Naive B cell (primary cell): ENCODE measurements at places on chromosomes 7 and 10.

DNA sequence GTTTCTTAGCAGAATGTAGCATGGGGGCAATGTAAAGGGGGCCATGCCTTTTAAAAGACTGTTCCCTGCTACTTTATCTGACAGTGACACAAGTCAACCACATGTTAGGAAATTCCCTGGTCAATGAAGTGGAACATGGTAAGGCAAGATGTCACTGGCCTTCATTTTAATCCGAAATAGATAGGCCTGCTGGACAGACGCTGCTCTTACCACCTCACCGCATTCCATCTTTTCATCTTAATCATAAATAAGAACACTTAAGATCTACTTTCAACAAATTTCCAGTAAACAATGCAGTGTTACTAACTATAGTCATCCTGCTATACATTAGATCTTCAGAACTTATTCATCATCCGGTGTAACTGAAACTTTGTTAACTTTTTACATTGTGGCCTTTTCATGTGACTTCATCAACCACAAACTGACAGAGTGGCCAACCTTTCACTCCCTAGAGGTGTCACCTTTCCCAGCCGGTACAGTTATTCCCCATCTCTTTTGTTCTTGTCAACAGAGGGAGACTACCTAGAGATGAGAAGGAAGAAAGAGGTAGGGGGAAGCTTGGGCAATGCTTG lies 15.6 kb downstream of the ASB4 start:
- peaks cover 5% of the 10 kb centered on the region for H3K27me3 ChIP-seq
- no peaks in the 10 kb centered on the region for H3K36me3 ChIP-seq
- DNase-seq, result no peak
- H3K4me1 ChIP-seq, result no peaks in the 10 kb centered on the region
- peak overlapping the region; percentile 68 for H3K27ac ChIP-seq

- no peaks in the 10 kb centered on the region for H3K4me1 ChIP-seq
- no peak overlapping the region for H3K4me3 ChIP-seq
- peaks cover 28% of the 10 kb centered on the region for H3K27me3 ChIP-seq
- H3K27ac ChIP-seq, result no peak overlapping the region
Observed at GRCh38 chr10:77692782-77693181, 55.2 kb upstream of the KCNMA1 start.

- no peak for DNase-seq
- H3K27me3 ChIP-seq, result peaks cover 18% of the 10 kb centered on the region
- no peaks in the 10 kb centered on the region for H3K4me1 ChIP-seq
Observed at GRCh38 chr10:75461672-75462649, 30.5 kb downstream of the LRMDA start.

DNA sequence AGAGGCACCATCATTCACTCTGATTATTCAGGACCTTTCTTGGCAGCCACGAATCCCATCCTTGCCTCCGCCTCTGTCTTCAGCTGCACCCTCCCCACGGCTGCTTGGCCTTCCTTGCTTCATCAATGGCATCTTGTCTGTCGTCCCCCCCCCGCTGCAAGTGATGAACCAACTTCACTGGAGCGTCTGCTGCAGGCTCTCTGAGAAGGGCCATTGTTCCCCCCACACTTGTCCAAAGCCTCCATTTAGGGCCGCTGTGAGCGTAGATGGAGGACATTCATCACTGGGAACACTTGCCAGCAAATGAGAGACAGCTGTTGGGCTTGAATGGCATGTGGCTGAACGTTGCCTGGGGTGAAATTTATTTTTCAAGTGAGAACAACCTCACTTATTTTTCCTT lies 20.1 kb downstream of the AFAP1L2 start:
- peaks cover 26% of the 10 kb centered on the region for H3K27me3 ChIP-seq
- no peaks in the 10 kb centered on the region for H3K4me1 ChIP-seq
- no peak overlapping the region for H3K27ac ChIP-seq
- H3K4me3 ChIP-seq, result no peak overlapping the region
- H3K36me3 ChIP-seq, result no peaks in the 10 kb centered on the region

GRCh38 chr7:30790356-30790755 lies 19.1 kb downstream of the MINDY4 start:
- no peak for DNase-seq
- H3K27ac ChIP-seq, result no peak overlapping the region
- H3K4me1 ChIP-seq, result no peaks in the 10 kb centered on the region
- H3K4me3 ChIP-seq, result no peak overlapping the region
- H3K36me3 ChIP-seq, result no peaks in the 10 kb centered on the region
- no peaks in the 10 kb centered on the region for H3K27me3 ChIP-seq

GRCh38 chr7:36208997-36209813 lies 56.2 kb downstream of the EEPD1 start:
- H3K27ac ChIP-seq, result no peak overlapping the region
- no peaks in the 10 kb centered on the region for H3K27me3 ChIP-seq
- H3K4me1 ChIP-seq, result no peaks in the 10 kb centered on the region
- no peak overlapping the region for H3K4me3 ChIP-seq
- no peaks in the 10 kb centered on the region for H3K36me3 ChIP-seq

- H3K27ac ChIP-seq, result no peak overlapping the region
- H3K4me1 ChIP-seq, result peaks cover 35% of the 10 kb centered on the region
- DNase-seq, result no peak
- no peaks in the 10 kb centered on the region for H3K27me3 ChIP-seq
- no peak overlapping the region for H3K4me3 ChIP-seq
Observed at GRCh38 chr7:138036135-138036534, 34.2 kb upstream of the CREB3L2 start.

GRCh38 chr7:121237601-121238000 lies 91.2 kb upstream of the WNT16 start:
- H3K4me3 ChIP-seq, result no peak overlapping the region
- H3K27me3 ChIP-seq, result no peaks in the 10 kb centered on the region
- H3K36me3 ChIP-seq, result peaks cover 16% of the 10 kb centered on the region
- peaks cover under 1% of the 10 kb centered on the region for H3K4me1 ChIP-seq
- DNase-seq, result no peak

DNA sequence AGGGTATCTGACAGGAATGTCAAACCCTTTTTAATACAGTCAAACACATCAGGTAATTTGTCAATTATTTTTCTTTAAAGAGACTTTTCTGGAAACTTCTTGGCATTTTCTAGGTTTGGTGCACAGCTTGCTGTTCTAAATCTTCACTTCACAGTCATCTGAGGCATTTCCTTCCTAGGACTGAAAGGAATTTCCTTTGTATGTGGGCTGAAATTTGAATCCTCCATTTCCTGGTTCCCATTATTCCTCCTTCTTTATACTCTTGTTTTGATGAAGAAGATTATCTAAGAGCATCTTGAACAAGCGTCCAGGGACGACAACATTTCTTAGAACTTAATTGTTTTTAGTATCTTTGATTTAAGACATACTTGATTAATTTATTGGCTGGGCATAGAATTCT lies 24.9 kb downstream of the CALD1 start:
- H3K27me3 ChIP-seq, result no peaks in the 10 kb centered on the region
- no peaks in the 10 kb centered on the region for H3K36me3 ChIP-seq
- no peak overlapping the region for H3K27ac ChIP-seq

DNA sequence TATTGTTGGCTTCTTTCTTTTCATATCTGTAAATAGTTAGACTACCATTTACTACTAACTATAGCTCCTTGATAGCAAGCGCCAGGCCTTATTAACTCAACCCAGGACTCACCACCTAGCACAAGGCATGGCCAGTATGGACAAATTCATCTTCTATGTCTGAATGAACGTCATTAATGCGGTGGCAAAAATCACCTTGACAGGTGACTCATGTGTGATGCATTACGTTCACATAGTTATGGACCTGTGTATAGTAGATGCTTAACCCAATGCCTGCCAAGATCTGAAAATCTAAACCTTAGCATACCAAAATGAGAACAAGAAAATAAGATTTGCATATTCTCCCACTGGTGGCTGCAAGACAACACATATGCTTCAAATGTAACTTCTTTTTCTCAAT lies 300.8 kb downstream of the PARD3 start:
- no peak for DNase-seq
- H3K4me3 ChIP-seq, result no peak overlapping the region
- no peaks in the 10 kb centered on the region for H3K27me3 ChIP-seq

- no peak overlapping the region for H3K4me3 ChIP-seq
- H3K27ac ChIP-seq, result no peak overlapping the region
- no peaks in the 10 kb centered on the region for H3K36me3 ChIP-seq
- H3K27me3 ChIP-seq, result peaks cover 57% of the 10 kb centered on the region
- DNase-seq, result no peak
Observed at GRCh38 chr7:155066417-155066950, 3.6 kb upstream of the HTR5A start.

GRCh38 chr10:126736727-126737126 lies 66.2 kb upstream of the C10orf90 start:
- H3K27me3 ChIP-seq, result no peaks in the 10 kb centered on the region
- H3K36me3 ChIP-seq, result no peaks in the 10 kb centered on the region
- no peak overlapping the region for H3K27ac ChIP-seq
- no peak for DNase-seq
- H3K4me1 ChIP-seq, result no peaks in the 10 kb centered on the region

GRCh38 chr10:16063350-16063749 lies 203.0 kb upstream of the MINDY3 start:
- DNase-seq, result no peak
- no peaks in the 10 kb centered on the region for H3K36me3 ChIP-seq
- H3K27ac ChIP-seq, result no peak overlapping the region
- no peaks in the 10 kb centered on the region for H3K4me1 ChIP-seq

DNA sequence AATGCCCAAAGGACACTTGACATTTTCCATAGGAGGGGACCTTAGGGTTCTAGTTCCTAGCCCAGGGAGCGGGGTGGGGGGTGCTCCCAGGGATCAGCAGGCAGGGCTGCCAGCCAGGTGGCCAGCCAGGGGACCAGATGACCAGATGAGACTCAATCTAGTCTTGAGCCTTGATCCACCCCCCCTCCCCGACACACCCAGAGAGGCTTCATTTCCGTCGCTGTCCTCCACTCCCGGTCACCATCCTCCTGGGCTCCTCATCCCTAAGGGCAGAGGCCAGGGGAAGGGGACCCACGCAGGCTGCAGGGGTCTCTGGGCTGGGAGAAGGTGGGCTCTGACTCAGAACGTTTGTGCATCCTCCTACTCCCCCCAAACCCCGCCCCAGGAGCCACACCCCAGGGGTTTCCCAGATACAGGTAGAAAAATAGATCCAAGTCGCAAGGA lies 1.0 kb downstream of the STX1A start:
- peak overlapping the region; percentile 71 for H3K4me3 ChIP-seq
- H3K4me1 ChIP-seq, result peaks cover 21% of the 10 kb centered on the region
- no peak overlapping the region for H3K27ac ChIP-seq
- DNase-seq, result no peak
- peaks cover 50% of the 10 kb centered on the region for H3K27me3 ChIP-seq
- no peaks in the 10 kb centered on the region for H3K36me3 ChIP-seq

DNA sequence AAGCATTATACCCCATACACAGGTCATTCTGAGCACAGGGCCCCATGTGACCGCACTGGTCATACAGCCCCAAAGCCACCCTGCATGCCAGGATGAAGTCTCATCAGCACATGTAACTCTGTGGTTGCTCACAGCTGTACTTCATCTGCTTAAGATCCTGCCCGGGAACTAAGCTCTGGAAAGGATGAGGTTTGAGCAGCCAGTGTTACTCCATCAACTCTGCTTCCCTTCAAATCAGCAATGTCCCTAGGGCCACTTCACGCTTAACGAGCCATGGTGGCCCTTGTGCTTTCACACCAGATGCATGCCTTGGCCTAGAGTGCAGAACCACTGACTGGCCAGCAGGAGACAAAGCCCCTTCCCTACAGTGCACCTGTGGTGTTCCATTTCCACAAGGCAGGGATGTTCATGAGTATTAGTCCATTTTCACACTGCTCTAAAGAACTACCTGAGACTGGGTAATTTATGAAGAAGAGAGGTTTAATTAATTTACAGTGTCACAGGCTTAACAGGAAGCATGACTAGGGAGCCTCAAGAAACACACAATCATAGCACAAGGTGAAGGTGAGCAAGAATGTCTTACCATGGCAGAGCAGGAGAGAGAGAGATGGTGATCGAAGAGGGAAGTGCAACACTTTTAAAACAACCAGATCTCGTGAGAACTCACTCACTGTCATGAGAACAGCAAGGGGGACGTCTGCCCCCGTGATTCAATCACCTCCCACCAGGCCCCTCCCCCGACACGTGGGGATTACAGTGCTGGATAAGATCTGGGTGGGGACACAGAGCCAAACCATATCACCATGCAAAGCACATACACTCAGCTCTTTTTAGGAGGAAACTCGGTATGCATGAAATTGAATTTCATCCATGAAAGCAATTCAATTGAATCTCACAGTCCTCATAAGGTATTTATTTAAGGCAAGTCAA lies 149.0 kb upstream of the CDCA7L start:
- no peak for DNase-seq
- peaks cover 15% of the 10 kb centered on the region for H3K27me3 ChIP-seq
- no peaks in the 10 kb centered on the region for H3K4me1 ChIP-seq
- no peak overlapping the region for H3K4me3 ChIP-seq
- no peaks in the 10 kb centered on the region for H3K36me3 ChIP-seq

DNA sequence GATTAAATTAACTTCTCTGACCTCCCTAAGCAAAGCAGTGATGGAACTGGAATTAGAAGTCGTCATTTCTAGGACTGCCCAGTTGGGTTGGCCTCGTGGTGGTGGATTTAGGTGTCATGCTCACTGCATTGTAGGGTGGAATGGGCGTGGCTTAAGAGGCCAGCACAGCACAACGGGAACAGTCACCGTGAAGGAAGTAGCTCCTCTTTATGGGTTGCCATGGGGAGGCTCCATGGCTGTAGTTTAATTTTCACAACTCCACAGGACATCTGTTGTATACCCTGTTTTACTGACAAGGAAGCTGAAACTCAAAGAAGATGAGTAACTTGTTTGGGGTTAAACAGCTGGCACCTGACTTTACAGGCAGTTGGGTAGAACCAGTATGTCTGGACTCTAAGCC lies 208.3 kb downstream of the CELF2 start:
- H3K4me3 ChIP-seq, result peak overlapping the region; percentile 66
- DNase-seq, result no peak
- H3K36me3 ChIP-seq, result peaks cover 7% of the 10 kb centered on the region

- DNase-seq, result no peak
- H3K36me3 ChIP-seq, result no peaks in the 10 kb centered on the region
- H3K27ac ChIP-seq, result no peak overlapping the region
- no peak overlapping the region for H3K4me3 ChIP-seq
- no peaks in the 10 kb centered on the region for H3K4me1 ChIP-seq
Observed at GRCh38 chr7:123355576-123356190, 155.9 kb upstream of the SLC13A1 start.

DNA sequence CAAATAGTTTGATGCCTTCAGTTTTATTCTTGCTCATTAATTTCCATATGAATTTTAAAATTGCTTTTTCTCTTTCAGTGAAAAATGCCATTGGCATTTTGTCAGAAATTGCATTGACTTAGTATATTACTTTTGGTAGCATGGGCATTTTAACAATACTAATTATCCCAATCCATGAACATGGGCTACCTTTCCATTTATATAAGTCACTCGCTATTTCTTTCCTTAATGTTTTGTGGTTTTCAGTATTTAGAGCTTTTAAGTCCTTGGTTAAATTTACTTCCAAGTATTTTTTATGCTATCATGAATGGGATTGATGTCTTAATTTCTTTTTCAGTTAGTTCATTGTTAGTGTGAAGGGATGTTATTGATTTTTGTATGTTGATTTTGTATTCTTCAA lies 297.4 kb downstream of the ATRNL1 start:
- DNase-seq, result no peak
- no peaks in the 10 kb centered on the region for H3K27me3 ChIP-seq
- no peaks in the 10 kb centered on the region for H3K4me1 ChIP-seq

- H3K27me3 ChIP-seq, result peaks cover 30% of the 10 kb centered on the region
- H3K4me1 ChIP-seq, result no peaks in the 10 kb centered on the region
- no peak overlapping the region for H3K4me3 ChIP-seq
- DNase-seq, result no peak
Observed at GRCh38 chr7:127322351-127322750, 69.6 kb upstream of the GRM8 start.
